ENCODE measurements at places on chromosomes 6 and 20.

DNA sequence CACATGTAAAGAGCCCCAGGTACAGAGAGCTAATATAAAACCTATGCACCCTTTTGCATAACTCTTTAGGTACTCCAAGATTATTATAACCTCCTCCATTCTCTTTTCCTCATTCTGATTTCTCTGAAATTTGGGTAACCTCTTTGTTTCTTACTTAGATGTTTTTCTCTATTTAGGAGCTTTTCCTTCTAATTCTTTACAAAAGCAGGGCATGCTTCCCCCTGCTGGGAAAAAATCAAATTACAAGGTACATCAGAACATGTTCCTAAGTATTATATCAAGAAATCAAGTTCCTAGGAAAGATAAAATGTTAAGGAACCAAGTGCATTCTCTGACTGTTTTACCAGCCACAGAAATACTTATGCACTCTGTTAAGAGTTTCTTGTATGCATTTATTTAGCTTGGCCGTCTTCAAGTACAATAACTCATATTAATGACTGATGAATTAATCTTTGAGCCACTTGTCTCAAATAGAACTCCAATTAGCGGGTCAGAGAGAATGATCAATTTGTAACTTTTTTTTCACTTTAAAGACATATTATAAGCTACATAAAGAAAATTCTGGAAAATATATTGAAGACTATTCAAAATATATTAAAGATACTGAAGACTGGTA is 2.1 kb downstream of the KHDRBS2 start:
- no peak for DNase-seq

- DNase-seq: no peak
Measured at GRCh38 chr6:21022343-21023107, 488.3 kb downstream of the CDKAL1 start.

- DNase-seq: no peak
Measured at GRCh38 chr6:168232062-168232461, 87.5 kb downstream of the DACT2 start.

DNA sequence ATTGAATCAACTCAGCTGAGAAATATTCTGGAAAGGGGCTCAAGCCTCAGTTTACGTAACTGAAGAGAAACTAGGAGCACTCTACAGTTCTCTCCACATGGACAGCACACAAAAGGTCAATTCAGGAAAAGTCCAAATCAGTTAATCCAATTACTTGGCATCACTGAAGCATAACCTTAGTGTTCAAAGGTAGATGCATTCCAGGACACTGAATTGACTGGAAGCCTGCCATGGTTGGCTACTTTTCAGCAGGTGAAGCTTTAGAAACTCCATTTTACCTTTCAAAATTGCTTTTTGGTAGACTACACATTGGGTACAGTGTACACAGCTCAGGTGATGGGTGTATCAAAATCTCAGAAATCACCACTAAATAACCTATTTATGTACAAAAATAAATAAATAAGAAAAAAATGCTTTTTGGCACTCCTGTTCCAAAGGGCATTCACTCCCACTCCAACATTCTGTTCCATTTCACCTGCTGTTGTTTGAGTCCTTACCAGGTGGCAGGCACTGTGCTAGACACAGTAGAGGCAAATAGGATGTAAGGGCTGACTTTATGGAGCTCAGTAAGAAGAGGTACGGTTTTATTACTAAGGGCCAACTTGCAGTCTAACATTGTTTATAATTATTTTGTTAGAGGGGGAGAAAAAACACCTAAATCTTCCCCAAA is 153.4 kb downstream of the FAXC start:
- no peak for DNase-seq

DNA sequence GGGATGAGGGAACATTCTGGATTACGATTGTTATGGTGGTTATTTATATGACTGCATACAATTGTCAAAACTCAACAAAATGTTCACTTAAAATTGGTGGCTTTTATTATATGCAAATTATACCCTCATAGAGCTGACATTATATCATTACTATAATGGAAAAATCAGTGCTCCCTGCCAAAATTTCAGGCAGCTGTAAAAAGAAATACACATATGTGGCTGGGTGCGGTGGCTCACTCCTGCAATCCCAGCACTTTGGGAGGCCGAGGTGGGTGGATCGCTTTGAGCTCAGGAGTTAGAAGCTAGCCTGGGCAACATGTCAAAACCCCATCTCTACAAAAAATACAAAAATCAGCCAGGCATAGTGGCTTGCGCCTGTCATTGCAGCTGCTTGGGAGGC is 75.8 kb upstream of the SULF2 start:
- DNase-seq: no peak

DNA sequence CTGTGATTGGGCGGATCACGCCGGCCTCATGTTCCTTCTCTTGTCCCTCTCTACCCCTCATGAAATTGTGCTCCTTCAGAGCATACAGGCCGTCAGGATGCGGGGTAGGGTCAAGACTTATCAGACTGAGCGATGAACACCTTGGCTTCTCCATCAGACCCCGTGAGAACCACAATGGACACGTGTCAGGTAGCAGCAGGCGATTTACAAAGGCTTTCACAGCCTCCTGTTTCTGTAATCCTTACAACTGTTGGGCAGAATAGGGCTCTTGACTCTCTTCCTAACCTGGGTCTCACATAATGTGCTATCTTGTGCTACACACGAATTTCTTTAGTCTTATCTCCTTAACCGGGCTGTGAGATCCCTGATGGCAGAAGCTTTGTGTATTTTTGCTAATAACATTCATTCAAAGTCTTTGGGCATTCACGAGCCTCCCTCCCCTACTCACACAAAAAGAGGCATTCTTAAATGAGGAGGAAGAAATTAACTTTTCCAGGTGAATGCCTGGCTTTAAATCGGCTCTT is 122.9 kb upstream of the SLC22A23 start:
- no peak for DNase-seq

Data from H1 (cell line).